Stimulated activated CD8-positive, alpha-beta memory T cell treated with anti-CD3 and anti-CD28 coated beads, Interleukin-4, amount 100 ng/mL, for 1 hour (primary cell): ENCODE measurements at places on chromosomes 1 and 21.

DNA sequence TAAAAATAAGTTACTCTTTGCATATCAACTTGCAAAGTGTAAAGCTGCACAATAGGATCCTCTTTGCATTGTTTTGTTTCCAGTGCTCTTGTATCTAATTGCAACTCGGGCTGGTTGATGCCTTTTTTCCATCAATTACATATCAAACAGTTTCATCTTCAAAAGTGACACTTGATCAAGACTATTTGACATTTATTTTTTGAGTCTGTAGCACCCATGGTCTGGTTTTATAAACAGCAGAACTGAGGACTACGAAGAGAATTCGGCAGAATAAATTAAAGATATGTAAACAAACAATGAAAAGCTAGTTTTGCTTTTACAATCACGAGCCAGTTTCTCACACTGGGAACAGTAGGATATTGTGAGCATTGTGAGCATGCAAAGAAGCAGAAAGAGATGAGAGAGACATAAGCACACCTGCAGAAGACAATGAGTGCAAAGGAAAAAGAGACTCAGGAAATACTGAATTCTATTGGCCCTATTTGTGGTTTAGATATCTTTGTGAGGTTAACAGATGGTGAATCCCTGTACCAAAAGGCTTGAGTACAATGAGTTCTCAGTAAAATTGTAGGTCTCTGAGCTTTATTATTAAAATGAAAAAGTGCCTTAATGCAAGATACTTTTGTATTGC is 45.4 kb downstream of the RPL5 start:
- DNase-seq = no peak

DNA sequence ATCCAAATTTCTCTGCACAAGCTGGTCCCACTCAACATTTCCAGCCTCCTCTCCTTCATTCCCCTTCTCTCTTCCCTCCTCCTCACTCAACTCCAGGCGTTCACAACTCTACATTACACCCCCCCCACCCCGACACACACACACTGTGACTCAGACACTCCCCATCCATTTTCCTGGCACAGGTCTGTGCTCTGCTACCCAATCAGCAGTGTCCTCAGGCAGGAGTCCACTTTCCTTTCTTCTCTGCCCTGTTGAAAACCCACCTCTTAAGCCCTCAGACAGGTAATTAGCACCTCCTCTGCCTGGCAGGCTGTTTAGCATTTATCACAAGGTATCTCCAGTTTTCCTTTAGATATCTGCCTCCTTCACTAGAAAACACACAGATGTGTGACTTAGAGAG is 8.8 kb upstream of the LMX1A start:
- no peak for DNase-seq

DNA sequence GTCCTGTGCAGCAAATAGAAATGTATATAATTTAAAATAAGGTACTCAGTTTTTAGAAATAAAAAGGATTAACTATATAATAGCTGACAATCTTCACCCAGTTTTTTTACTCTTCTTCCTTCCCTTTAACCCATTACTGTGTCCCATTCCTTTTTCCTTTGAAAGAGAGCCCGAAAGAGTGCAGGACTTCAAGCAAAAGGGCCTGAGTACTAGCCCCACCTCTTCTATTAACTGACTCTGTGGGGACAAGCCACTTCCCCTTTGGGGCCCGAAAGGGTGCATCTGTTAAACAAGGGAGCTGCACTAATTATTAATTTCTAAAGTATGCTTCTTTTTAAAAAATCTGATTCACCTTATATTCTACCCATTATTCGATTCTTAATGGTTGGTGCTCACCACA is 3.3 kb downstream of the USP24 start:
- DNase-seq = no peak

- DNase-seq = no peak
Measured at GRCh38 chr1:214404154-214404553, 123.2 kb downstream of the SMYD2 start.

DNA sequence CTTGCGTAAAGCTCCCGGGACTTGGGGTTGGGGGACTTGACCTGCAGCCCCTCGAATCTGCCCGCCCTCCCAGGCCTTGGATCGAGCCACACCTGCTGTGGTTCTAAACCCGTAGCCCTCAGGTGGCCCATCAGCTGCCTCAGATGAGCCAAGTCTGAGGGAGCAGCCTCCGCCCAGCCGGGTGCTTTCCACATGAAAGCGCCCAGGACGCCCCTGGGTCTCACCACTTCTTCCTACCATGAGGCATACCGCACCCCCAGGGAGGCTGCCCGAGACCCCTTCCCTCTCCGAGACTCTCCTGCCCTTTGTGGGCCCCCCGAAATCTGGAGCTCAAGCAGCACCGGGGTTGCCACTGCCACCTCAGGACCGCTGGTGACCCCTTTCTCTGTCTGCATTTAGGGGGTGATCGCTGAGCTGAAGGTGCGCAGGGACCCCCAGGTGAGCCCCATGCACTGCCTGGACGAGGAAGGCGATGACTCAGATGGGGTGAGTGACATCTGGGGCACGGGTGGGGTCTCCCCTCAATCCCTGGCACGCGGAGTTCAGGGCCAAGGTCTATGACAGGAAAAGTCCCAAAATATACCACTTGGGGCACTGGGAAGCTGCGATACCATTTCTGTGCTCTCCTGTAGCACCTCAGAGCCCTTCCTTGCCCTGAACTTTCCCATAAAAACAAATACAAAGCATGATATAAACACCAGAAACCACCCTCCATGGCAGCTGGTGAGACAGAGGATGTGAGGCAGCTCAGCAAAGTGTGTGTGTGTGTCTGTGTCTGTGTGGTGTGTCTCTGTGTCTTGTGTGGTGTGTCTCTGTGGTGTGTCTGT is 68.5 kb downstream of the SLC19A1 start:
- no peak for DNase-seq

GRCh38 chr1:177206831-177207355 is 36.1 kb downstream of the BRINP2 start:
- no peak for DNase-seq

DNA sequence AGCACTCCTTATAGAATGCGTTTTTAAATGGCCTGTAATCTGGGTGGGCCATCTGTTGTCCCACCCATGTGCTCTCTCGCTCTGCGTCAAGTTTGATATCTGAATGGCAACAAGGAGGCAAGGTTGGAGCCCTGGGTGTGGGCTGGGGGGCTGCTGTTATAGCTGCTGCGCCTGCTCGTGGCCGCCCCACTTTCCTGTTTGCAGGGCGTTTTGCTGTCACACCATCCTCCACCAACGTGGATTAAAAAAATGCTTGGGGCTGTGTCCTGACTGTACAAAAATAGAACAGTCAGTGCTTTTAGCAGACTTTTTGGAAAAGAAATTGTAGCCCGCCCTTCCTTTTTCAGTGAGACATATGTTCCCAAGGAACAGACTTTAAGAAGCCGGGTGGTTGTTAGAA is 25.4 kb downstream of the UMODL1 start:
- no peak for DNase-seq

- DNase-seq = no peak
Measured at GRCh38 chr1:59908682-59909081, 17.9 kb downstream of the CYP2J2 start.

GRCh38 chr1:153563991-153564390 is 1.7 kb downstream of the S100A2 start:
- DNase-seq = no peak

GRCh38 chr1:12397462-12398450 is 167.9 kb downstream of the VPS13D start:
- DNase-seq = no peak

DNA sequence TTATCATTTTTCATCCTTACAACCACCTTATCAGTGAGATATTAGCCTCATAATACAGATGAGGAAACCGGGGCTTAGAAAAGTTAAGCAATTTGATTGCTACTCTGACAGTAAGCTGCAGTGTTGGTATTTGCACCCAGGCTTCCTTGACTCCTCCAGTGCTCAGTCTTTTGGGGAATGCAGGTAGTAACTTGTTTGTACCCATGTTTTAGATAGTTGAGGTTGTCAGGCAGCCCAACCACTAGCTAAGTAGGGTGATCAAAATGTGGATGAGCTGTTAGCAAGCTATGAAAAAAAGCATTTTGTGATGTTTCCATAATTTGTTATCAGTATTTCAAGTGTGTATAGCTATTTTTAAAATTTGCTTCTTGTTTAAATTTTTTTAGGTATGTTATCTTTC is 80.8 kb downstream of the SASS6 start:
- DNase-seq = no peak

- no peak for DNase-seq
Measured at GRCh38 chr1:94929351-94930217, 2.7 kb upstream of the CNN3 start.

- DNase-seq = no peak
Measured at GRCh38 chr1:162357681-162358266, 18.9 kb downstream of the SPATA46 start.

- DNase-seq = no peak
Measured at GRCh38 chr1:184022668-184023067, 14.9 kb downstream of the COLGALT2 start.

DNA sequence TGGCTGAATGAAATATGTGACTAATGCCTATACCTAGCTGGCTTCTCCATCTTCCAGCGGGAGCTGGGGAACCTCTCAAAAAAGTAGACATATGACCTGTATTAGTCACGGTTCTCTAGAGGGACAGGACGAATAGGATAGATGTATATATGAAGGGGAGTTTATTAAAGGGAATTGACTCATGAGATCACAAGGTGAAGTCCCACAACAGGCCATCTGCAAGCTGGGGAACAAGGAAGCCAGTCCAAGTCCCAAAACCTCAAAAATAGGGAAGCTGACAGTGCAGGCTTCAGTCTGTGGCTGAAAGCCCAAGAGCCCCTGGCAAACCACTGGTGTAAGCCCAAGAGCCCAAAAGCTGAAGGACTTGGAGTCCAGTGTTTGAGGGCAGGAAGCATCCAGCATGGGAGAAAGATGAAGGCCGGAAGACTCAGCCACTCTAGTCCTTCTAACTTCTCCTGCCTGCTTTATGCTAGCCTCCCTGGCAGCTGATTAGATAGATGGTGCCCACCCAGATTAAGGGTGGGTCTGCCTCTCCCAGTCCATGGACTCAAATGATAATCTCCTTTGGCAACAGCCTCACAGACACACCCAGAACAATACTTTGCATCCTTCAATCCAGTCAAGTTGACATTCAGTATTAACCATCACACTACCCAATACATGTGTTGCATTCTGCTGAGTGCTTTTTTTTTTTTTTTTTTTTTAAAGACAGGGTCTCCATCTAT is 19.6 kb downstream of the OLIG1 start:
- no peak for DNase-seq

GRCh38 chr1:209622841-209623829 is 29.1 kb downstream of the LAMB3 start:
- no peak for DNase-seq

- no peak for DNase-seq
Measured at GRCh38 chr1:236904892-236905741, 99.1 kb downstream of the MT1HL1 start.

DNA sequence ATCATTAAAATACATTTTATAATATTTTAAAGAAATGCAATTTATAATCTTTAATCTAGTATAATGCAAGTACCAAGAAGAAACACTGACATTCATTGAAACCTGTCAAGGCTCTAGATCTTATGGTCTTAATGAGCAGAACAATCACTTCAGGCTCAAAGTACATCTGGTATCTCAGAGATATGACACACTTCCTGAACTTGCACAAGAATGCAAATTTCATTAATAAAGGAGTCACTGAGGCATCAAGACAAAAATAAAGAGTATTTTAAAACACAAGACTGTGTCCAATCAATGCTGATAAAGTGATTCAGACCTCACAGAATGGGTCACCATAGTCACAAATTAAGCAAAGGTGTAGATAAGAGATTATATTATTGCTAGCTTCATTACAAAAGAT is 178.1 kb downstream of the AK5 start:
- no peak for DNase-seq

- DNase-seq = no peak
Measured at GRCh38 chr1:23497777-23498439, 13.9 kb upstream of the ASAP3 start.

- DNase-seq = no peak
Measured at GRCh38 chr1:197951089-197951488, 33.9 kb downstream of the LHX9 start.

DNA sequence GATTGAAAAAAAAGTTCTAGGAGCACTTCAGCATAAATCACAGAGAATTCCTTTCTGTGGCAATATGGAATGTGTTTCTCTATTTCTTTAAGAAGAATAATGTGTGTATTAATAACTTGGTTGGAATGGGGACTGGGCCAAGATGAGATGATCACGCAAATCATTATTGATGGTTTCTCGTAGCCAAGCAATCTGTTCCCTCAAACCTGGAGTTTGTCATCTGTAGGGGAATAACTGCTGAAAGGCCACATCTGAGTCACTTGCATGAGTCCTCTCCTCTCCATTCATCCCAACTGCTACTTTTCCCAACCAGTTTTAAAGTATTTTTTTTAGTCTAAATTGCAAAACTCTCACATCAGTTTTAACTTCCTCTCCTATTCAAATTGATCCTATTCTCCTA is 480.4 kb downstream of the PLPP3 start:
- no peak for DNase-seq

DNA sequence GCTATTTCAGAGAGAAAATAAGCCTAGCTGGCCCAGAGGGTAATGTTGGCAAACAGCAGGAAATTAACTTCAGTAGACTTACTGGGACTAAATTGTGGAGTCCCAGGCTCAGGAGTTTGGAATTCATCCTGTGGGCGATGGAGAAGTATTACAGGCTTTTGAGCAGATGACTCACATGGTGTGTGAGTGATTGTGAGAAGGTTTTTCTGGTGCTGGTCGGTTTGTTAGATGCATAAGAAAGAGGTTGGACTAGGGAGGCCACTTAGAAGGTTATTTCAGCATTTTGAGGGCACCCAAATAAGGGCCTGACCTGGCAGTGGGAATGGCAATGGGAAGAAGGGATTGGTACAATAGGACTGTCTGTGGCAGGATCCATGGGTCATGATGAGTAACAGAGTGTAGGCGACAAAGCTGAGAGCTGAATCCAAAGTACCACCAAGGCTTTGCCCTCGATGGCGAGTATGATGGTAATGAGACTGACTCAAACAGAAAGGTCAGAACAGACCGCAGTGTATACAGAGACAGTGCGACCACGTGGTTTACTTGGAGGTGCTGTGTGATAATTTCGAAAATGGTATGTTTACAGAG is 69.2 kb upstream of the KIF26B start:
- DNase-seq = no peak

- DNase-seq = no peak
Measured at GRCh38 chr1:160428053-160428452, 27.7 kb downstream of the VANGL2 start.

GRCh38 chr1:200279810-200280411 is 129.9 kb downstream of the ZNF281 start:
- DNase-seq = no peak
